Karpas-422 (cell line): ENCODE measurements at places on chromosomes 13 and 19. TPM values are rescaled to one million over a fixed set of nuclear protein-coding genes. Genes with fewer than 3 reads are reported as not detected.

Gene ASPDH
- total RNA-seq: not detected in 2 replicates

- DNase-seq: no peak
Observed at GRCh38 chr13:60575142-60575541, 178.1 kb downstream of the TDRD3 start.

GRCh38 chr13:69487576-69487975 is 620.0 kb upstream of the ATXN8OS start:
- DNase-seq: no peak

- no peak for DNase-seq
Observed at GRCh38 chr13:95833719-95834118, 156.8 kb downstream of the DNAJC3 start.

Gene IGSF23
- not detected in 2 replicates for total RNA-seq

- DNase-seq: no peak
Observed at GRCh38 chr13:36710396-36710795, 36.6 kb downstream of the SERTM1 start.
